ENCODE measurements at places on chromosomes 16 and 17.

DNA sequence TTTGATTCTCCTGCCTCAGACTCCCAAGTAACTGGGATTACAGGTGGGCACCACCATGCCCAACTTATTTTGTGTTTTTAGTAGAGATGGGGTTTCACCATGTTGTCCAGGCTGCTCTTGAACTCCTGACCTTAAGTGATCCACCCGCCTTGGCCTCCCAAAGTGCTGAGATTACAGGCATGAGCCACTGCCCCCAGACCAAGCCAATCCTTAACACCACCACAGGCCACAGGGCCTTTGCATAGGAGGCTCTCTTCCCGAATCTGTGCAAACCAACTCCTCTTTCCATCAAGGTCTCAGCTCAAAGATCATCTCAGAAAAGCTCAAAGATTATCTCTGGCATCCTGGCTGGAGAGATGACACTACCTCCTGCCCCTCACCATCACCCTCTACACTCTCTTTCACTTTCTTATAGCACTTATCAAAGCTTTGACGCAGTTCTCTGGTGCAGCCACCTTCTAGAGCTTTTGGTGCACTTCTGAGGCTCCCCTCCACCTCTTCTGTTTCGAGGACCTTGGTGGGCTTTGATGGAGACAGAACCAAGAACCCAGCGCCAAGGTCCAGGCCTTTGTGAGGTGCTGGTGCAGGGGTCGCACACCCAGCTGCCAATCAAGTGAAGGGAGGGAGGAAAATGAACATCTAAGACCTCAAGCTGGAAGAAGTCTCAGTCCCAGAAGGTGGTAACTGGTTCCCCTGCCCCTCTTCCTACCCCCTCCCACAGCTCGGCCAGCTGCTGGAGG, 23.2 kb upstream of the PHB1 start:
- no peak for DNase-seq

DNA sequence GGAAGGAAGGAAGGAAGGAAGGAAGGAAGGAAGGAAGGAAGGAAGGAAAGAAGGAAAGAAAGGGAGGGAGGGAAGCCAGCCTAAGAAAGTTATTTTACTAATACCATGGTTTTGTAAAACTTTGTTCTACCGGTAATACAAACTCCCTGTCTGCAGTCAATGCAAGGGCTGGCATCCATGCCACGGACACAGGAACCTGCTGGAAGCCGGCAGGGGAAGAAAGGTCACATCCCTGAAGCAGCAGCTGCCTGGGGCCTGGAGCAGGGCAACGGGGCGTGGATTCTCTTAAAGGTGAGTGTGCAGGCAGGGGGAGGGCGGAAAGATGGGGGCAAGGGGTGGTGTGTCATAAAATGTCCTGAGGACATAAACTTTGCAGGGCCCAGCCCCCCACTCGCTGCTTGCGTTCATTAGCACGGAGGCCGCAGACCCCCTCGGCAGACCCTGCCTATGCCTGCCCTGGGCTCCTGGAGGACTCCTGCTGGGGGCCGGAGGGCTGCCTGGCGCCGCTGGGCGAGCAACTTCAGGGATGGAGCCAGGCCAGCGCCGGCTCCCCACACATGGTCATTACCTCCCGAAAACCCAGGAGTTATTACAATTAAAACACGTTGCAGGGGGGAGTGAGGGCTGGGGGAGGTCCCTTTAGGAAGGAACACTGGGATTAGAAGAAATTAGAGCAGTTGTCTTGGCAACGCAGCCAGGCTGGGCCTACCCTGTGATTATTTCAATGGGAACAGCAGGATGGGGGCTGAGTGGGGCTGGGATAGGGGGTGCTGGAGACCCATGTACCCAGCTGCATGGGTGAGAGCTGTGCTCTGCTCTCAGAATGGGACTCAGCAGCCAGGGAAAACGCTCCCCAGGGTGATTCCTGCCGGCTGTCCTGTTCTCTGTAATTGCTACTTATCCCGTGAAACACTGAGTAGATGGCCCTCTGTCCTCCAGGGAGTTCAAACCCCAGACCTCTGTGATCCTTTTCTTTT, 257.9 kb downstream of the SOX9 start:
- no peak for DNase-seq

- peak; percentile 53 for DNase-seq
Observed at GRCh38 chr16:67530013-67530939, 1.6 kb downstream of the RIPOR1 start.

DNA sequence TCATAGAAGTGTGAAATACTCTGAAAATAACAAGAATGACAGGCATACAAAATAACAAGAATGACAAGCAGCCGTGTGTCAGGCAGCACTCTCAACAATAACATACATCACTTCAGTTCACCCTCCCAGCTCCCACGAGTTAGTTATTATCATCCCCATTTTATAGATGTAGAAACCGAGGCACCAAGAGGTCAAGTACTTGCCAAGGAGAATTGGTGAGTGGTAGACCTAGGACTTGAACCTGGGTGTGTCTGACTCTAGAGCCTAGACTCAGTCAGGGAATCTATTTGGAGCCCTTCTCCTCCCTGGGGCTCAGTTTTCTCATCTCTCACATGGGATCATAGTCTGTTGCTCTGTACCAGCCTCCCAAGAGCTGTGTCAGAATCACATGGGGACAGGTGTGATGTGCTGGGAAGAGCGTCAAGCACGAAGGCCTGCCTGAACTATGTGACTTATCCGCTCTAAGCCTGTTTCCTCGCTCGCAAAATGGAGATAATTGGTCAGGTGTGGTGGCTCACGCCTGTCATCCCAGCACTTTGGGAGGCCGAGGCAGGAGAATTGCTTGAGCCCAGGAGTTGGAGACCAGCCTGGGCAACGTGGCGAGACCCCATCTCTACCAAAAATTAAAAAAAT, 19.4 kb upstream of the PHOSPHO1 start:
- no peak for DNase-seq

GRCh38 chr17:64571746-64572145, 65.0 kb downstream of the CEP95 start:
- no peak for DNase-seq

GRCh38 chr17:28552176-28552999, at the start of gene UNC119:
UNC119 (minus strand) TSS chr17:28552624; CDS start chr17:28552557, 67 bp downstream.
- DNase-seq = peak; percentile 73

GRCh38 chr17:19763416-19763815, 15.3 kb upstream of the ALDH3A1 start:
- DNase-seq = no peak

DNA sequence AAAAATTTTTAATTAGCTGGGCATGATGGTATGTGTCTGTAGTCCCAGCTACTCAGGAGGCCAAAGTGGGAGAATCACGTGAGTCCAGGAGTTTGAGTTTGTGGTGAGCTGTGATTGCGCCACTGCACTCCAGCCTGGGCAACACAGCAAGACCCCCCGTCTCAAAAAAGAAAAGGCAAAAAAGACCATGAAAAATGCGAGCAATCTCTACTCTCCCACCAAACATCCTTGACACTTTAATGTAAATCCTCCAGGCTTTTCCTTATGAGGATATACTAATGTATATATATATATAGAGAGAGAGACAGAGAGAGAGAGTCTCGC, 28.1 kb downstream of the MMP15 start:
- no peak for DNase-seq

DNA sequence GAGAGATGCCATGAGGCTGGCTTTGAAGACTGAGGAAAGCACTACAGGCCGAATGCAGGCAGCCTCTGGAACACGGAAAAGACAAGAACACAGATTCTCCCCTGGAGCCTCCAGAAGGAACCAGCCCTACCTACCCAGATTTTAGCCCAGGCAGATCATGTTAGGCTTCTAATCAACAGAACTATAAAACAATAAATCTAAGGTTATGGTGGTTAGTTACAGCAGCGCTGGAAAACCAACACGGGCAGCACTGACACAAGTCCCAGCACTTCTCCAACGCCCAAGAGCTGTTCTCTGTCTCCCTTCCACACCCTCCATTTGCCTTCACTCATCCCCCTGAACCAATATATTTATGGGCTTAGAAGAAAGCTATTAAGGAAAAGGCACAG, 7.5 kb downstream of the ANKRD11 start:
- DNase-seq = no peak

GRCh38 chr17:6862825-6863224, 31.3 kb upstream of the TEKT1 start:
- no peak for DNase-seq

DNA sequence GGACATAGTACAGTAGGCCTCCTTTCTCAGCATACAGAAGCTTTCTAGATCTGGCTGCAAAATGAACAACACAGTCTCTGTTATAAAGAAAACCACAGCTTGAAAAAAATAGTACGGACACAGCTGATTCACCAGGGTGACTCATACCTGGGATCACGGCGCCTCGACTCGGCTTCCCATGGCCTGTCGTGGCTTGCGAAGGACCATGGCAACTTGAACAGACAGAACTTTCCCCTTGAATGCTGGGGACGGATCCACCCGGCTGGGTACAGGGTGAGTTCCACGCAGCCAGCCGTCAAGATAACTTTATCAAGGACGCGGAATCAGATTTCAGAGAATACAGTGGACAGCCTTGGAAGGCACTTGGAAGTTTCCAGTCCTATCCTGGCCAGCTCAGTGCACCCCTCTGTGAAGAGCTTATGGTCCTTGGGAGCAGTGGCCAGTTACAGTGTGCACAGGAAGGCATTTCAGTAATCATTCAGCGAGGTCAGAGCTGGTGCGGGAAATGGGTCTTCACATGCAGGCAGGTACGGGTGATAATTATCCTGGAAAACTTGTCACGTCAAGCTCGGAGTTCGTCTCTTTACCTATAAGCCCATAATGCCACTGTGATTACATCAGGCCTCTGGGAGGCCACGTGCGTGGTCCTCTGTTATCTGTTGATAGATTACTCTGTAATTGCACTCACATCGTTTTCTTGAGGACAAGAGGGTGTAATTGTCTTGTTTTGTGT, 57.9 kb upstream of the MAF start:
- no peak for DNase-seq

DNA sequence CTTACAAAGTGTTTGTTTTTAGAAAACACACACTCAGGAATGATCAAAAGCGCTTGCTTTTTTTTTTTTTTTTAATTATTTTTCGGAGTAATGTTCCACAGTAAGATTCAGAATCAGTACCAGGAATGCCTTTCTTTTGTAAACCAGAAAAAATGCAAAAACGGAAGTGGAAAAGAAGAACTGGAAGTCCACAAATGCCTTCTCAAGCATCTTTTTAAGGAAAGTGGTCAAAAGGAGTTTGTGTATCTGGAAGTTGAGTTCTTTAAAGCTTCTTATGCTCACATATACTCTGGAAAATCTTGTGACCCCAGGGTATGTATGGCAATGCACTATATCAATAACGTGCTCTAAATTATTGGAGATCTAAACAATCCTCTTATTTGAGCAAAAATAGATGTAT, 126.0 kb downstream of the ABCA8 start:
- DNase-seq = no peak

- DNase-seq = no peak
Observed at GRCh38 chr17:5209396-5209795, 17.7 kb upstream of the ZNF594 start.

Measured in MM.1S (cell line).